ENCODE measurements at places on chromosomes 3 and 15. TPM values are rescaled to one million over a fixed set of nuclear protein-coding genes. Genes with fewer than 3 reads are reported as not detected.
A peak's percentile ranks its signal among the peaks of the same experiment; 100 is the strongest.

The CYP1A2 gene
- not detected for polyA plus RNA-seq

DNA sequence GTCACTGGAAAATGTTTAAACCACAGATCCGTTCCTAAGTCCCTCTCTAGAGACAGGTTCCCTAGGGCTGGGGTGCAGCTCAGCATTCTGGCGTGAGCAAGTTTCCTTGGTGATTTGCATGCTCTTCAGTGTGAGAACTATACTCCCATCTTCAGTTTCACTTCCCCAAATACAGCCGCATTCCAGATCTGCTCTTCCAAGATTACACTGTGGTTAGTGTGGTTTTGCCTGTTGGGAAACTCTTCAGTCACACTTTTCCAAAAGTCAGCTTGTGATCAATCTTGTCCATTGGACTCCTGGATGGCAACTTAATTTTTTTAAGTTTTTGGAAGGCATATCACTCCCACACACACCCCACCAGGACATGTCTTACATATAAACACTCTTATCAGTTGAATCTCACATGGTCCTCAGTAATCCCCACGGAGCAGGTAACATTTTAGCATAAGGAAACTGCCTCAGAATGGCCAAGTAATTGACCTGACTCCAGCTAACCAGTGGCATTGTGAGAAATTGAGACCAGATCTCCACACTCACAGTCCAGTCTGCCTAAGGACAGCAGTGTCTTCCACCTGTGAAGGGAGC lies 33.5 kb upstream of the PTPN23 start:
- H3K36me3 ChIP-seq = peaks cover 32% of the 10 kb centered on the region
- H3K4me3 ChIP-seq = no peak overlapping the region
- H3K4me1 ChIP-seq = no peaks in the 10 kb centered on the region
- DNase-seq = no peak

DNA sequence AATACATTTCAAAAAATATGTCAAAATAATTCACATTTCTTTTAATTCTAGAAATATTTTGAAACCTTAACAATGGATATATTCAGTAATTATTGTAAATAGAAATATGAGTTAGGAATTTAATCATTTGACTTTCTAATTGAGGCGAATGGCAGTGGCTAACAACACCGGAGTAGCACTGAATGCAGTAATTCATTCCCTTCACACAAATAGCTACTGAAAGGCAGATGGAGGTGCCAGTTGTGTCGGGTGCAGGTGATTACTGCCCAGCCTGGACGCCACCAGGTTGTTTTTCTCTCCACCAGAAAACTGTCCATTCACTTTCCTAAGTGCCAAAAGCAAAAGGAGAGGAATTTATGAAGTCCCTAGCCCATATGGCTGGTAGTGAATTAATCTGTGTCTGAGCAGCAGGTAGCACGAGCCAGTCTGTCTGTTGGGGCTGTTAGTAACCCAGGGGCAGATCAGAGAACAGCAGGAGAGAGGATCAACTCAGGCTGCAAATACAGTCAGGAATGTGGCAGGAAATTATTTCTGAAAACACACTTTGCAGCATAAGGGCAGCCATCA lies 79.3 kb upstream of the GMNC start:
- no peaks in the 10 kb centered on the region for H3K27me3 ChIP-seq
- no peak overlapping the region for H3K4me3 ChIP-seq
- no peaks in the 10 kb centered on the region for H3K36me3 ChIP-seq
- no peak overlapping the region for H3K27ac ChIP-seq

The HDGFL3 gene
- polyA plus RNA-seq = 9.6 TPM

GRCh38 chr3:8579943-8580342 lies 64.7 kb downstream of the SSUH2 start:
- DNase-seq = no peak
- no peak overlapping the region for H3K27ac ChIP-seq
- no peaks in the 10 kb centered on the region for H3K36me3 ChIP-seq
- peaks cover 24% of the 10 kb centered on the region for H3K4me1 ChIP-seq
- no peak overlapping the region for H3K4me3 ChIP-seq
- H3K27me3 ChIP-seq = no peaks in the 10 kb centered on the region

- no peaks in the 10 kb centered on the region for H3K36me3 ChIP-seq
- H3K27ac ChIP-seq = no peak overlapping the region
- no peak for DNase-seq
- no peaks in the 10 kb centered on the region for H3K27me3 ChIP-seq
- no peak overlapping the region for H3K4me3 ChIP-seq
- peaks cover 7% of the 10 kb centered on the region for H3K4me1 ChIP-seq
These were observed 21.2 kb upstream of the SMAD3 start for GRCh38 chr15:67043939-67044771.

DNA sequence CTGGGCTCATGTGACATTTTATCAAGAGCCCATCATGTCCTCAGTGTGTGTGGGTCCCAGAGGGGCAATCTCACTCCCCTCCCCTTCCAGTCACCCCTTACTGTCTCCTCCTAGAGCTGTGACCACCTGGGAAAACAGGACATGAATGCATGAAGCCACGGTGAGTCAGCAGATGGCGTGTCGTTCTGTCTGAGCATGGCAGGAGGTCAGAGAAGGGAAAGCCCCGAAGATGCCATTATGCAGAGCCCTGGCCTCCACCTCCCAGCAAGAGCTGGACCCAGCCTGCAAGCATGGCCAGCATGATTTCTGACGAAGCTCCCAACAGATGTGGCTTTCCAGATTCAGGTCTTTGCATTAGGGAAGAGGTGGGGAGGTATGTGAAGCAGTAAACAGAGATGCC lies 118.5 kb downstream of the TLE3 start:
- DNase-seq = no peak
- H3K4me3 ChIP-seq = no peak overlapping the region
- no peak overlapping the region for H3K27ac ChIP-seq
- H3K27me3 ChIP-seq = no peaks in the 10 kb centered on the region
- no peaks in the 10 kb centered on the region for H3K4me1 ChIP-seq
- H3K36me3 ChIP-seq = no peaks in the 10 kb centered on the region

DNA sequence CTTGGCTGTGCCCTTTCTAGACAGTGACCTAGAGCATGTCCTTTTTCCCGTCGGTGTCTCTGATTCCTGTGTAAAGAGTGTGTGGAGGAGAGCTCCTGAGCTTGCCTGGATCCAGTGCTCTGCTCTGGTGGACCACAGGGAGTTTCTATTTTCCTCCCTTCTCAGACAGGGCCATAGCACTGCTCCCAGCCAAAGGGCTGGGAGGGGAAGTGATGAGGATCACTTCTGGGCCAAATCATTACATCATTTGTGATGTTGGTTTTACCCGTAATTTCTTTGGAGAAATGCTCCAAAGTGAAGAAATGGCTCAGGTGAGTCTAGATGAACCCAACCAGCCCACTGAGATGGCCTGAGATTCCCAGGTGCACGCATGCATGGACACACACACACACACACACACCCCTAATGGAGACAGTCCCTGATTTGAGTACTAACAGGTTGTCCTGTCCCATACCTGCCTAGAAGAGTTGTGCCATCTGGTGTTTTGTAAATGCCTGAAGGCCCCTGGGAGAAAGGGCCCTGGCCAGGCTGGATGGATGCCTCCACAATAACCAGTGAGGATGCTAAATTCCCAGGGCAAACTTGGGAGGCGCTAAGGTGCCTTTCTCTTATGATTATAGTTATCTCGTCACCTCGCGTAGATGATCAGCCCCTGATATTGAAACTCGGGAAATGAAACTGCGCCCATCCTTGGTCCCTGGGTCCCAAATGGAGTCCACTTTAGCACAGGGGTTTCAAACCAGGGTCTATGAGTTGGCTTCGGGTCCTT lies 86.9 kb downstream of the ASB7 start:
- no peak overlapping the region for H3K4me3 ChIP-seq
- H3K4me1 ChIP-seq = peaks cover 5% of the 10 kb centered on the region
- no peaks in the 10 kb centered on the region for H3K27me3 ChIP-seq
- DNase-seq = no peak

- no peak for DNase-seq
- no peaks in the 10 kb centered on the region for H3K36me3 ChIP-seq
- H3K4me3 ChIP-seq = no peak overlapping the region
- H3K27me3 ChIP-seq = no peaks in the 10 kb centered on the region
- H3K27ac ChIP-seq = peak overlapping the region; percentile 85
These were observed 108.3 kb downstream of the IQSEC1 start for GRCh38 chr3:12964711-12965612.

The GOLGA8N gene
- polyA plus RNA-seq = 12.6 TPM

The CCDC13 gene
- 1.1 TPM for polyA plus RNA-seq

DNA sequence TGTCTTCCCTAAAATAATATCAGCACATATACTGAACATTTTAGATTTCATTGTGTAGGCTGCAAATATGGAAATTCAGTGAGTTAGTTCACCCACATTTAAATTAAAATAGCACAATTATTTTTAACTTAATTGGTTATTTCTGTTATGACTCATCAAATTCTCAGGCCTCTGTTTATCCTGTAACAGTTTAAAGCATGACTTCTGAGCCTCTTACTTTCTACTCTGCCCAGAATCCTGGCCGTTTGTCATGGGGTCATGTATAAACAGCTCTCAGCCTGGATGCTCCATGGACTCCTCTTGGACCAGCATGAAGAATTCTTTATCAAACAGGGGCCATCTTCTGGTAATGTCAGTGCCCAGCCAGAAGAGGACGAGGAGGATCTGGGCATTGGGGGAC lies 12.2 kb downstream of the TUBGCP4 start:
- H3K27me3 ChIP-seq = no peaks in the 10 kb centered on the region
- H3K4me3 ChIP-seq = no peak overlapping the region
- no peak overlapping the region for H3K27ac ChIP-seq
- no peak for DNase-seq
- H3K4me1 ChIP-seq = no peaks in the 10 kb centered on the region

Data from heart left ventricle (tissue), 16 donors.